ENCODE measurements at places on chromosomes 1 and 21. TPM values are rescaled to one million over a fixed set of nuclear protein-coding genes. Genes with fewer than 3 reads are reported as not detected.

VHLL gene
- not detected for total RNA-seq

DNA sequence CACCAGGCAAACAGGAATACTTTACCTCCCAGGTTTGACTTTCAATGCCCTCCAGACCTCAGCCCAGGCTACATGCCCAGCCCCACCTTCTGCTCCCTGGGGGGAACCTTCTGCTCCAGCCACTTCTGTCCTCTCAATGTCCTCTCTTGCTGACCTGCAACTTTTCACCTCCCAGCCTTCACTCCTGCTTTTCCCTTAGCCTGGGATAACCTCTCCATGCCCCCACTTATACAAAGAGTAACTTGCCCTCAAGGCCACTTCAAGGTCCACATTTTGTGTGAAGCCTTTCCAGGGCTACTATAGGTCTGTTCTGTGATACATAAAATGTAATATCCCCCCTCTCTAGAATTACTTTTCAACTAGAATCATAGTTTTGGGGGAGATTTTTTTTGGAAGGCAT lies 21.7 kb downstream of the SERTAD4 start:
- DNase-seq, result no peak

LMOD1 gene
- 0.49 TPM for total RNA-seq

KLHDC7A gene
- total RNA-seq, result not detected

DNA sequence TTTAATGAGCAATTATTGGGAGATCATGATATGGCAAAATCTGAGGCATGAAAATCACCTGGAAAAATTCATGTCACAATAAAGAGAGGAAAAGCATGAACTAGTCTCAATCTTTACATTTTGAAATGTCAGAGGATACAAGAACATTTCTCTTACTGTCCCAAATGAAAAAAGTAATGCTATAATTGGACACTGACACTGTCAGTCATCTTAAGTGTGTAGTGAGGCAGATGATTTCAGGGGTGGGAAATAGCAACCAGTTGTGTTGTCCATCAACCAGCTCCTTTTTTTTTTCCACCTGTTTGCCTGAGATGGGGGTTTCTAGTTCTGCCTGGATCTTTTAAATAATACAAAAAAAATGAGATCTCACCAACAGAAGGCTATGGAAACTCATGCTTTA lies 646.2 kb downstream of the KCNT2 start:
- no peak for DNase-seq

- no peak for DNase-seq
Observed at GRCh38 chr1:179298952-179299351, 5.4 kb downstream of the SOAT1 start.

DENND2C gene
- total RNA-seq, result 0.29 TPM

GRCh38 chr1:64155278-64155677 lies 48.1 kb upstream of the UBE2U start:
- DNase-seq, result no peak

DNA sequence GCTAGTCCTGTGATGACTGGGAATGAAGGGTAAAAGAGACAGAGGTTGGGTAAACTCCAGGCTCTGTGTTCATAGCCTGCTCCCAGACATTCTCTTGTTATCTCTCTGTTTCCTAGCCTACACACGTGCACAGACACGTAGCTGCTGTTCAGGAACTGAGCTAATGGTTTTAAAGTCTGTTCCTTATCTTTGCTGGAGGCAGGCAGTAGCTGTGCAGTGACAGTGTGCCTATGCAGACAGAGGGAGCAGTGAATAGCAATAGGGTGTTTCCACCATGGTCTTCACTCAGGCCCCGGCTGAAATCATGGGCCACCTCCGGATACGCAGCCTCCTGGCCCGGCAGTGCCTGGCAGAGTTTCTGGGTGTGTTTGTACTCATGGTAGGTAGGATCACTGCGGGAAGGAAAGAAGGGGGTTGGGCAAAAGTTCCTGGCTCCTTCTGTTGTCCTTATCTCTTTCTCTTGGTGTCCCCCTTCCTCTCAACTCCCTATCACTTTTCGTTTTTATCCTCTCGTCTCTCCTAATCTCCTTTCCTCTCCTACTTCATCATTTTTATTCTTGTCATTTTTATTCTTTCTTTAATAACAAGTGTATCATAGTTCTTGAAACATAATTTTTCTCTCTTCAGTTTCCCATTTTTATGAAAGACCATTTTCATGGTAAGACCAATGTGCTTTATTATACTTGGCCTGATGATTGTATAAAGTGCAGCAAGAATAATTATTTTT lies at the start of gene AQP10:
TSS of gene AQP10 (plus strand) at position 212 of the 727 bp plus-strand sequence. CDS start at position 275, 63 bp downstream.
- DNase-seq, result no peak

GRCh38 chr1:17615157-17615556 lies 75.7 kb downstream of the ARHGEF10L start:
- no peak for DNase-seq

DNA sequence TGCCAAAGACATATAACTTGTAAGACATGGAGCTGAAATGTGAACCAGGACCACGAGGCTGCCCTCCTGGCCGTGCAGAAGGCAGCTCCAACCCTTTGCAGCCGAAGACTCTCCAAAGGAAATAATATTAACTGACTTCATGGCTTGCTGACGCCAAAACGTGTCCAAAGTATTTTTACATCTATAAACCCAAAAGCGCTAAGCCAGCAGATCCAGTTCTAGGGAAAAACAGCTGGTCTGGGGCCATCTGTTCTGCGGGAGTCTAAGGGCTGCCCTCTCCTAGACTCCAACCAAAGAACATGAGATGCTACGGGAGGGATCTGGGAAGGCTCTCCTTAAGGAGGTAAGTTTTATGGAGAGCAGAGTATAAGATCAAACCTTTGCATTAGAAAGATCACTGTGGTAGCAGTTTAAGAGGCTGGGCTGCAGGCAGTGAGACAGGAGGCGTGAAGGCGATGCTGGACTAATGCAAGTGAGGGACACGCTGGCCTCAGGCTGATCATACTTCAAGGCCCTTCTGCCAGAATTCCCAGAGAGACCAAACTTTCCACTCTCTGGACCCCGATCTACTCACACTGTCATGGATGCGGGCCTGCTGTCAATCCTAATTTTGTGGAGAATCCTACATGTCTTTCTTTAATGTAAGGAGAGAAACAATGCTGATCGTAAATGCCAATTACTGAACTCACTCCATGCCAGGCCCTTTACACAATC lies 1.2 kb downstream of the TMEM53 start:
- no peak for DNase-seq

- DNase-seq, result no peak
Observed at GRCh38 chr1:192969091-192969490, 90.1 kb downstream of the UCHL5 start.

DNA sequence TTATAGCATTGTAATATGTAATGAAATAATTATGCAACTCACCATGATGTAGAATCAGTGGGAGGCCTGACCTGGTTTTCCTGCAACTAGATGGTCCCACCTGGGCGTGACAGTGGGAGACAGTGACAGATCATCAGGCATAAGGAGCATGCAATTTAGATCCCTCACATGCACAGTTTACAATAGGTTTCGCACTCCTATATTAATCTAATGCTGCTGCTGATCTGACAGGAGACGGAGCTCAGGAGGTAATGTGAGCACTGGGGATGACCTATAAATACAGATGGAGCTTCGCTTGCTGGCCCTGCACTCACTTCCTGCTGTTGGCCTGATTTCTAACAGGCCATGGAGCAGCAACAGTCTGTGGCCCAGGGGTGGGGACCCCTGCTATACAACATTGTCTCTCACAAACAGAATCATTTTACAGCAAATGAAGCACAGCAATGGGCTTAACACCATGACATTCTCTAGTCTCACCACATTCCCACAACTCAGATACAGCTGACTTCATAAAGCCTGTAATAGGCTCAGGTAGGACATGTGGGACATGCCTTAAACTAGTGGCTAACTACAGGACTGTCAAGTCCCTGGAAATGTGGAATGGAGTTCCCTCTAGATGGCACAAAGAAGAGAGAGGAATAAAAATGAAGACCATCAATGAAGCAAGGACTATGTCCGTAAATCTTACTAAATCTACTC lies 40.7 kb upstream of the SLC5A9 start:
- no peak for DNase-seq

LRIF1 gene
- total RNA-seq, result 44.7 TPM

GRCh38 chr1:105664495-105664894 lies 1392.0 kb upstream of the PRMT6 start:
- no peak for DNase-seq

- DNase-seq, result no peak
Observed at GRCh38 chr1:180219776-180220175, 10.3 kb upstream of the LHX4 start.

DNA sequence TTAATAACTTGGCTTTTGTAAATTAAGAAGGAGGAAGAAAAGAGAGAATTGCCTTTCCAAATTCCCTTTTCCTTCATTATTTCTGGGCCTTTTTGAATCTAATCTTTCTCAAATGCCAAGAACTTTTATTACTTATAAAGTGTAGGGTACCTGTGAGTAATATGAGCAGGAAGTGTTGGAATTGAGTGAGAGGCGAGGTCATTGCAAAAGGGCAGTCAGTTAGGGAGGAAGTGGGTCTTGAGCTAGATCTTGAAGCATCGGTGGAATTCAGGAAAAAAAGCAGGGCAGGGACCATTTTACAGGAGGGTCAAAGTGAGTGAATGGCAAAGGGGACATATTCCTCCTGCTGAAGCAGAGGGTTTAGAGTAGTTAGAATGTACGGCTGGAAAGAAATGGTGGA lies 23.4 kb downstream of the DDI2 start:
- DNase-seq, result no peak

TAS1R1 gene
- total RNA-seq, result 0.20 TPM

RASSF5 gene
- 0.59 TPM for total RNA-seq

DNA sequence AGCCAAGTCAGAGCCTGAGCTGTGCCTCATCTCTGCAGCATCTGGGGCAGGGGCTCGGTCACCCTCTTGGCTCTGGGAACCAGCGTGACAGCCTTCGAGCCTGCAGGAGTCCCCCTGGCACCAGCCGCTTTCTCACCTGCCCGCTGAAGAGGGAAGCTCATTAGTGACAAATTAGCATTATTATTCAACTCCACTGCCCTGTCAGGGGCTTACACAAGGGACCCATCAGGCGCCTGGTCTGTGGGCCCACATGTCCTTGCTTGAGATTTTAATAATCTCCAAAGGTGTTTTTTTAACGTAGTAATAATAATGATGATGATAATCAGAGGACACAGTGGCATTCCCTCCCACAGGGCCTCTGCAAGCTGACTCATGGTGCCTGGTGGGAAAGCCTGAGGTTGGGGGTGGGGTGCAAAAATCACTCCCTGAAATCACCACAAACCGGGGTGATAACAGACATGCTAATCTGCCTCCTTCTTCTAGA lies 98.1 kb upstream of the IGSF21 start:
- no peak for DNase-seq

DNA sequence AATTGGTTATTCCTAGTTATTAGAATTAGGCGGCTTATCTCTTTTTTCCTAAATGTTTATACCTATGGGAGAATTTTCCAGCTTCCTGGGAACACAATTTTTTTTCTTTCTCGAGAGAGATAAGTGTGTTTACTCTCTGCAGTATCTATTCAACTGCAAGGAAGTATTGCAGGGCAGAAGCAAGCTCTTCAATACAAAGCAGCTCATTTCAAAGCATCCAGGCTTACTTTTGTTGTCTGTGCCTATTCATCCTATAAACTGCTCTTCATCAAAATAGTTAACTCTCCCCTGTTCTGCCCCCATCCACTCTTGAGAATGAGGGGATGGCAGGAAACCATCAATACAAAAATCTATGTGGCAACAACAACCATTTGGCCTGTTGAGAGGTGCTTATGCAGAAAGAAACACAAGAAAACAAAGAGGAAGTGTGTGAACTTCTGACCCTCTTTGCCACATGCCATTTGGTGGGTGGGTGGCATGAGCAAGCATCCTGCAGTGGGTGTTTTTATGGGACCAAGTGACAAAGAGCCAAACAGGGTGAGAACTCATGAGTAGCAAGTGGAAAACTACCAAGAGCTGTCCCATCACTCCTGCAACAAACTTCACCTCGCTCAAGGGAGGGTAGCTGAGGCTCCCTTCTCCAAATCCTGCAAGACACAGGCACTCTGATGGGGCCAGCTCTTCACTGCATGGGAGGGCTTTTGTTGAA lies 50.6 kb upstream of the MRPS6 start:
- peak; percentile 30 for DNase-seq

- DNase-seq, result no peak
Observed at GRCh38 chr1:30882678-30883388, 25.7 kb downstream of the SDC3 start.

FAM72D gene
- total RNA-seq, result 7.3 TPM

GRCh38 chr1:1245178-1245816 lies 1.2 kb downstream of the C1QTNF12 start:
- DNase-seq, result no peak

CYP4B1 gene
- total RNA-seq, result not detected
